ENCODE measurements at places on chromosomes 4 and X.

DNA sequence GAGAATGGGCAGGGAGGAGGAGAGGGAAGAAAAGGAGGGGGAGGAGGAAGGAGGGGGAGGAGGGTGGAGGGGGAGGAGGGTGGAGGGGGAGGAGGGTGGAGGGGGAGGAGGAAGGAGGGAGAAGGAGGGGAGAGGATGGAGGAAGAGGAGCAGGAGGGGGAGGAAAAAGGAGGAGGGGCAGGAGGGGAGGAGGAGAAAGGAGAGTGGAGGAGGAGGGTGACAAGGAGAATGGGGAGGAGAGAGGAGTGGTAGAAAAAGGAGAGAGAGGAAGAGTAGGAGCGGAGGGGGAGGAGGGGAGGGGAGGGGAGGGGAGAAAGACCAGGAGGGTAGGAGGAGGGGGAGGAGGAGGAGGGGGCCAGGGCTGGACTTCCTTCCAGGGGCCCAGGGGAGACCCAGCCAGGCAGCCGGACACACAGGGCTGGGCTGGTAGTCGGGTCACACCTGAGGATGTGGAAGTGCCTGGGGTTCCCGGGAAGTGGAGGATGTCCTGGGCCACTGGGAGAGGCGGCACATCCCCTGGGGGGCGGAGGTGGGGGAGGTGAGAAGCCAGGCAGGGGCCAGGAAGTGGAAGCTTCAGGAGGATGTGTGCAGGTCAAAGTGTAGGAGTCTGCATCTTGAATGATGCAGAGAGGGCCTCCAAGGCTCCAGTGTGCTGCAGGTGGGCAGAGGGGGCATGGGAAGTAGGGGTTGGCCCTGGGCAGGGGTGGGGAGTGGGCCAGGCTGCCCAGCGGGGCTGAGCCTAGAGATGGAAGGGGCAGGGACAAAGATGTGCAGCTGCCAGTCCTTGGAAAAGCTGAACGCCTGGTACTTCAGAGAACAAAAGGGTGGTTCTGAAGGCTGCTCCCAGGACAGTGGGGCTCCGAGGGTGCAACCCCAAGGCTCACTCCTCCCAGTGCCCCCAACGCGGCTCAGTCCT is 18.8 kb downstream of the IL3RA start:
- ATAC-seq, result no peak

DNA sequence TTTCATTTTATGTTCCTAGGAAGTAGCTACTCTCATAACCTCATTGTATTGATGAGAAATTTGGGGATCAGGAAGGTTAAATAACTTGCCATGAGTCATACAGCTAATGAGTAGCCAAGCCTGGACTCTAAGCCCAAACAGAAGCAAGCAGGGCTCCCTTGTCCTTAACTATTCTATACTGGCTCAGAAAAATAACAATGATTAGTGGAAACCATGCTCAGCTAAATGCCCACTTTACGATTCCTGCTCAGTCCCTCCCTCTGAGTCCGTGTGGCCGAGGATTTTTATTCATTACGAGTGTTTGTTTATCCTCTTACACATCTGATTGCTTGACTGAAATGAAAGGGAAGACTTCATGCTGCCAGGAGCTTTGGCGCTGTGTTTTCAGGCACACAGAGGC is 100.9 kb downstream of the SLC34A2 start:
- no peak for ATAC-seq

- ATAC-seq, result peak; percentile 32
These were observed 515.4 kb upstream of the ATOH1 start for GRCh38 chr4:93313197-93313596.

DNA sequence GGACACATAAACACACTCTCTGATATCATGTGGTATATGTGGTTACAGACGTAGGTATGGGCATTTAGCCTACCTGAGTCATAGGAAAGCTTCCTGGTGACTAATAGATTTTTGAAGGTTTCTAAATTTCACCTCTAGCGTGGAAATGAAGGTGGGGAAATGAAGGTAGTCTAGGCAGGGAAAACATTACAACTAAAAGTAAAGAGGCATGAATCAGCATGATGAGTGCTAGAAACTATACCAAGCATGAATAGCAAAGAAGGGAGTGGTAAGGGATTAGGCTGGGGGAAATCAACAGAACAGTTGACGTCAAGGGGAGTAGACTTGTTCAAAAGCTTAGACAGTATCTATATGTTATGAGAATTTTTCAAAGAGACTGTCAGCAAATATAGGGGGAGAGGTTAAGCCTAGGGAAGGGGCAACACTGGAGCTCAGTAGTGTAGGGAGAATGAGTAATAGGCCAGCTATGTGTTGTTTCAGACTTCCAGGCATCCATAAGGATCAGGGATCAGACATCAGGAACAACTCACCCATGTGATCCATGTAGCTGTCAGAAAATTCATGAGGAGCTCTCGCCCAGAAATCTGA is 279.3 kb upstream of the DIPK2B start:
- ATAC-seq, result peak; percentile 97

GRCh38 chr4:136754810-136755530 is 777.3 kb downstream of the PCDH18 start:
- ATAC-seq, result no peak
